ENCODE measurements at places on chromosomes 3 and 15. TPM values are rescaled to one million over a fixed set of nuclear protein-coding genes. Genes with fewer than 3 reads are reported as not detected.

GRCh38 chr15:73051391-73051806 lies 864 bp upstream of the NEO1 start:
- peak; percentile 75 for DNase-seq

Gene ECE2
- total RNA-seq, result 18.8 TPM

DNA sequence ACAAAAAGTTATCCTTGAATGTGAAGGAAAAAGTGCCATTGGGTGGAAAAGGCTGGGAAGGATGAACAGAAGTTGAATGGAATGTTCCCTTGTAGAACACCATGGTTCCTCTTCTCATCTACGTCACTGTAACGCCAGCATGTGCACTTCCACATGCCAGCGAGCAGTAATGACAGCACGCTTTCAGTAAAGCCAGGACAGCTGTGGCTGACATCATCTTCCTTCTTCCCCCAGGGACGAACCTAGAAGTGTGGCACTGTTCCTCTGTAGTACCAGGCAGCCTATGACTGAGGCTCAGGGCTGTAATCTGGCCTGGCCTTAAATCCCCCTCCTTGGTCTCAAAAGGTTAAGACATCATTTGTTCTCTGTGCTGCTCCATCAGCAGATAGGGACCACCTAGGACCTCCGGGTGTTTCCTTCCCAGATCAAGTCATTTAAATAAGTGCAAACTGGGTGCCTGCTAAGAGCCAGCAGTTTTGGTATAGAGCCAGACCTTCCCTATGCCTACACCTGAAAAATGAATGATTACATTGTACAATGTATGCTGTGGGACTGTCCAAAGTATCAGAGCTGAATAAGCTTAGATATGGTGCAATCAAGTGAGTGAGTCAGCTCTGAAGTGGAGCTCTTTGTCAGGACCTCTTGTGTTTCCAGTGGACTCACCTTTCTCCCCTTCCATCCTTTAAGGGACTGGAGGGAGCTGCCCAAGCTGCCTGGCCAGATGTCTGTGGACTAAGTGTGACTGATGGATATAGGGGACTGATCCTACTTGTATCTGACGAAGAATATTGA lies 5.6 kb upstream of the SRPRB start:
- DNase-seq, result no peak

GRCh38 chr3:128185630-128186447 lies 32.6 kb downstream of the EEFSEC start:
- DNase-seq, result no peak

DNA sequence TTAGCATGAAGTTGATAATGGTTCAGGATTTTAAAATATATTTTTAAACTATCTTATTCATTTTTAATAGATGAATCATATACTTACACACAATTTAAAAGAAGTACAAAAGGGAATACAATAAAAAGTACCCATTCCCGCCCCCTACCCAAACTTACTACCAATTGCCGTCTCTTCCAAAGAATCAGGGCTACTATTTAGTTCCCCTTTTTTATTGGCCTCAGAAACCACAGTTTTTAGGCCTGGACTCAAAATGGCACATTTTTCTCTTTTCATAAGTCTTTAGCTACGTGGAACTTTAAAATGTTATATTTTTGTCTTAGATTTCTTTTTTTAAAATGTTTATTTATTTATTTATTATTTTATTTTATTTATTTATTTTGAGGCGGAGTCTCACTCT lies 18.0 kb downstream of the LRRK1 start:
- no peak for DNase-seq

Gene NISCH
- 58.9 TPM for total RNA-seq

Gene MST1R
- 12.2 TPM for total RNA-seq

- DNase-seq, result no peak
Observed at GRCh38 chr3:11198070-11198469, 43.8 kb downstream of the HRH1 start.

- DNase-seq, result no peak
Observed at GRCh38 chr3:129040579-129041300, 19.8 kb upstream of the GP9 start.

DNA sequence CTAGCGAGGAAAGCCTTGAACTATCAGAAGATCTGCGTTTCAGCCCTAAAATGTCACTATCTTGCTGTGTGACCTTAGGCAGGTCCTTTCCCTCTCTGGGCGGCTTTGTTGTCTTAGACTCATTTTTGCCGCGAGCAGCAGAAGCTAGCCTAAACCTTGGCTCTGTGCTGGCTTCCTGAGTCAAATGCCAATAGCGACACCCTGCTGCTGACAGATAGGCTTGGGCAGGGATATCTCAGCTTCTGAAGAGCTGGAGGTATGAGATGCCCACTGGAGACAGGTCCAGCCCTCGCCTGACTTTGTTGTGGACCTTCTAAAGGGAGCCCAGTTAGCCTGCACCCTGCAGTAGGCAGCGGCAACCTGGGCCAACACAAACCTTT lies 1.3 kb downstream of the ADAMTSL3 start:
- no peak for DNase-seq

DNA sequence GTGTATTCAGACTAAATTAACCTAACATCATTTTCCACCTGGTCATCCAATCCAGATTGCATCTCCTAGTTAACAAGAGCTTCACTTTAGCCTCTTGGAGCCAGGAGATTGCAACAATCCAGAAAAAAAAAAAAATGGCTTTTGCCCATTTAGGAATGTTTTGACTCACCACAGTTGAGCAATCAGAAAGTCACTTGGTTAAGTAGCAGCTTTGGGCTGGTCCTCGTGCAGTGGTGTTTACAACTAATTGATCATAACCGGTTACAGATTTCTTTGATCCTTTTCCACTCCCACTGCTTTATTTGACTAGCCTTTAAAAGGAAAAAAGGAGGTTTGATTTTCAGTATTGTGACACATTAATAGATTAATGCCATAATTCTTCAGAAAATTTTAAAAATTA lies 688.8 kb upstream of the CCDC54 start:
- no peak for DNase-seq

DNA sequence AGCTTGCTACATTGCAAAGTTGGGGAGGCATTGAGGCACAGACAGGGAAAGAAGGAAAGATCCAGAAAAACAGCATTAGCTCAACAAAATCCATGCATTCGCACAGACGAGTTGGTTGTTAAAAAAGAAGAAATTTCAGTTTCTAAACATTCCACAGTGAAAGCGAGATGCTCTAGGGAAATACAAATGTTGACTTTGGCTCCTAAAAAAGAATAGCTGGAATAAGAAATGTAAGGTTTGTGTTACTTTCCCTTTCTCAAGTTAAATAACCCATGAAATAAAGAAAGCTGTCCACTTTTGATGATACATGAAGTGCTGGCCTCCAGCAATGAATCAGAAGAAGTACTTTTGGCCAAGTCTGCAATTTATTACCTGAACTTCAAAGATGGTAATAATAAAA lies 465.1 kb downstream of the ERC2 start:
- no peak for DNase-seq

- no peak for DNase-seq
Observed at GRCh38 chr15:97479957-97480356, 480.5 kb upstream of the ARRDC4 start.

DNA sequence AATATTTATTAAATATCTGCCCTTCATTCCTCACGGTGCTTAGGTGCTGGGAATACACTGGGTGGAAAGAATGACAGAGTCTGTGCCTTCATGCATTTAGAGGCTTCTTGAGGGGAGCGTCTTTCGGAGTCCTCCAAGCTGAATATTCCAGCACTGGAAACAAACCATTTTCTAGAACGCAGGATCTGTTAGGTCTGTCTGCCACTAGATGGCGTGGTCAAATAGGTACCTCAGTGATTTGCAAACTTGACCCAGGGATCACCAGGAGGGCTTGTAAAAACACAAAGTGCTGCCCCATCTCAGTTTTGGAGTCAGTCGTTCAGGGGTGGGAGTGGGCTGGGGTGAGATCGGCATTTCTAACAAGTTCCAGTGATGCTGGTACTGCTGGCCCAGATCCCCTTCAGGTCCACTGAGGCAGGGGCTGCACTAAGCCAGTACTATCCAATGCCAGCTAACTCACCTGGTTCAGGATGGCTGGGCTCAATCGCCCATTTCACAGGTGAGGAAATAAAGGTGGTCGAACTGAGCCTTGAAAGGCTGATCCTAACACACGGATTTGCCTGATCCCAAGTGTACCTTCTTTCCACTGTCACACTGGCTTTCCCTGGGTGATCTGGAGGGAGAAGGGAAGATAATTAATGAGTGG lies 14.8 kb downstream of the ARNT2 start:
- peak; percentile 57 for DNase-seq

DNA sequence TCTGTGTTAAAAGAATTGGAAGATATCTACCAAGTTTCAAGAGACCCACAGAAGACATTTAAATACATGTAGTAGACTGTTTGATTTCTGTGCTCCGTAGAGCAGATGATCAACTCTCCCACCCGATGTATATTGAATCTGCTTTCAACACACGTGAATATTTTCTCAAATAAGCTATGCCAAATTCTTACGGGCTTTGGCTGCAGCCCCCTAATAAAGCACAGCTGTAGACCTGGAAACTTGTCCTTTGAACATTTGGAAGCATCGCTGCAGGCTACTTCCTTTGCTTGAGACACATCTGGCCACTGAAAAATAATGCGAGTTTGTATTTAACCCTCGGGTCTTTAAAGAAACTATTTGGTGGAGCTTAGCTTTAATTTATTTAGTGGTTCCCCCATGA lies 98.3 kb upstream of the SELENOK start:
- DNase-seq, result no peak

GRCh38 chr15:95370291-95370690 lies 960.2 kb upstream of the NR2F2 start:
- DNase-seq, result no peak

Gene CCR5
- not detected for total RNA-seq

Gene CNTN6
- not detected for total RNA-seq

GRCh38 chr3:173659972-173660371 lies 262.4 kb downstream of the NLGN1 start:
- DNase-seq, result no peak

DNA sequence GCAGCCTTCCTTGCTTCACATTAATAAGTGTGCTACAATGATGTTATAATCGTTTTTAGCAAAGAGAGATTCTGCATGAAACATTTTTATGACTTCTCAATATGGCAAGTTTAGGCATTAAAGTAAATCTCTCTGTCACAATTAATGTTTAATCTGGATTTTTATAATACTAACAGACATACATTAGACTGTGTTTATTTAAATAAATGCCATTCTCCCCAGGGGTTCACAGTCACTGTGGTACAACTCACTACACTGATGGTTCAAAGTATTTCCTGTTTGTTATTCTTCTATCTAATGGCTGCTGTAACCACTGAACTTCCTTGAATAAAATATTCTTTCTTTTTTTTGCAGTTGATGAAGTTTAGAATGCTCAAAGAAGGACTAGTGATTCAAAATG lies 59.0 kb downstream of the SLC12A1 start:
- DNase-seq, result no peak

DNA sequence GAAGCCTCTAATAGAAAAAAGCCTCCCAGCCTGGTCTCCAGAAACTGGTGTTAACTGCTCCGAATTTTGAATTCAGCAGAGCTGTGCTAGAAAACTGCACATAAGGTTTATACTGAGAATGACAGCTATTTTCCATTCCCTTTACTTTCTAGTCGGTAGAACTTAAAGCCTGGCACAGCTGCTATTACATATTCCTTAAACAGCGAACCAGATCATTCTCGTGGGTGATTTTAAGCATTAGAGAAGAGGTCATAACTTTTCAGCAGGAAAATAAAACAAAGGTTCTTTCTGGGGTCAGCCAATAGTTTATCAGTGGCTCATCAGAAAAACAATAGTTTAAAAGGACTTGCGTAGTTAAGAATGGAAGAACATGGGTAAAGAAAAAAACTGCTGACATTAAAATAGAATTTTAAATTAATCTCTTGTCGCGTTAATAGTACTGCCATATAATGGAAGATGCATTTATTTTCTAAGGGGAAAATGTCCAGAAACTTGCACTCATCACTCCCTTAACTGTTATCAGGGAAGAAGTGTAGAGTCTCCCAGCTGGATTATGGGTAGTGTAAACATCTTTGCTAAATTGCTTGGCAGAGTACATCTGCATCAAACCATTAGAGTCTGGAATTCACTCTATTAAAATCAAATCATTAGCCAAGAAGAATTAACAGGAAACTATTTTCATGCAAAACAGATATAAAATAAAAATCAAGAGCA lies 7.9 kb downstream of the VGLL4 start:
- DNase-seq, result no peak

Gene SPESP1
- total RNA-seq, result 2.1 TPM

GRCh38 chr3:106371221-106371970 lies 502.6 kb upstream of the CBLB start:
- DNase-seq, result no peak
